ENCODE measurements at places on chromosomes 11 and 22. TPM values are rescaled to one million over a fixed set of nuclear protein-coding genes. Genes with fewer than 3 reads are reported as not detected.

The PRR5L gene
- total RNA-seq = 2.6 TPM

The PTPRCAP gene
- total RNA-seq = 6.1 TPM

DNA sequence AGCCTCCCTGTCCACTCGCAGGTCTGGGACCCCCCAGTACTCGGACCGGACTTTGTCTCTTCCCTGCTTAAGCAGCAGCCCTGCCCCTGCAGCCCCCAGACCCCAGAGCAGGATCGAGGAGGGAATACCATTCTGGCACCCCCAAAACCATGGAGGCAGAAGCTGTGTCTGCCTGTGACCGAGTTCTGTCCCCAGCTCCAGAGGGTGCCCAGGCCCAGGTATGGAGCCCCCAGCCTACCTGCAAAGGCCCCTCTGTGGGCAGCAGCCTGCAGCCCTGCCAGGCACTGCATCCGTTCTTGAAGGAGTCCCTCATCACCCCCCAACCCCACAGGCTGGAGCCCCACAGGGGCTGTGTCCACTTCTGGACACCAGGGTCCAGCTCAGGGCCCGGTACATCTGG, 163.8 kb downstream of the BRD1 start:
- DNase-seq = no peak

The TXN2 gene
- total RNA-seq = 54.5 TPM

- DNase-seq = no peak
Measured at GRCh38 chr11:78797559-78797958, 222.9 kb upstream of the NARS2 start.

The CARD18 gene
- not detected for total RNA-seq

- no peak for DNase-seq
Measured at GRCh38 chr11:125210066-125210465, 45.5 kb downstream of the PKNOX2 start.

DNA sequence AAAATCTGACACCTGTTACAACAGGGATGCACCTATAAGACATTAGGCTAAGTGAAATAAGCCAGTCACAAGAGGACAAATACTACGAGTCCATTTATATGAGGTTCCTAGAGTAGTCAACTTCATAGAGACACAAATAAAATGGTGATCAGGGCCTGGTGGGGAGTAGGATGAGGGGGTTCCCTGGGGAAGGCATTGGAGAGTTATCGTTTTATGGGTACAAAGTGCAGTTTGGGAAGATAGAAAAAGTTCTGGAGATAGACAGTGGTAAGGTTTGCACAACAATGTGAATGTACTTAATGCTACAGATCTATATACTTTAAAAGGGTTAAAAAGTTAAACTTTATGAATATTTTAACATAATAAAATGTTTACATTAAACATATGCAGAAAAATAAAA, 31.4 kb upstream of the B3GNT6 start:
- no peak for DNase-seq

- peak; percentile 16 for DNase-seq
Measured at GRCh38 chr11:57230791-57231538, 6.1 kb downstream of the APLNR start.
